Right ventricle myocardium superior (tissue), 1 donor: ENCODE measurements at places on chromosomes 4 and X.

GRCh38 chr4:53196882-53197771 lies 168.7 kb downstream of the SCFD2 start:
- no peak for DNase-seq

- DNase-seq: no peak
Measured at GRCh38 chrX:133676344-133677122, 261.2 kb upstream of the GPC4 start.

DNA sequence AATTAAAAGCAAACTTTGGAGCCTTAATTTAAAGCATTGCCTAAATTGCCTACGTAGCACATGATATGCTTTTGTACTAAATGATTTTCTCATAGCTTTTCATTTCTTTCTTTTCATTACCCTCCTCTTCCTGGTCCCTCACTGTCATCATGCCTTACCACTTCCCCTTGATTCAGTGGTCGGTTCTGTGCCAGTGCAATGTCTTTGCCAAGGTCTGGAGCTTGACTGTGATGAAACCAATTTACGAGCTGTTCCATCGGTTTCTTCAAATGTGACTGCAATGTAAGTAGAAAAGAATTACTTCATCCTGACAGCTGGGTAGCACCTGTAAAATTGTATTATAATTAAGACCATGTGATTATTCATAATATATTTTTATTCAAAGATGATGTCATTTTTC lies 72.5 kb downstream of the C4orf46 start:
- DNase-seq: no peak

GRCh38 chr4:67288964-67289363 lies 256.3 kb downstream of the CENPC start:
- no peak for DNase-seq

GRCh38 chr4:118983831-118984230 lies 95.2 kb downstream of the SYNPO2 start:
- DNase-seq: no peak

DNA sequence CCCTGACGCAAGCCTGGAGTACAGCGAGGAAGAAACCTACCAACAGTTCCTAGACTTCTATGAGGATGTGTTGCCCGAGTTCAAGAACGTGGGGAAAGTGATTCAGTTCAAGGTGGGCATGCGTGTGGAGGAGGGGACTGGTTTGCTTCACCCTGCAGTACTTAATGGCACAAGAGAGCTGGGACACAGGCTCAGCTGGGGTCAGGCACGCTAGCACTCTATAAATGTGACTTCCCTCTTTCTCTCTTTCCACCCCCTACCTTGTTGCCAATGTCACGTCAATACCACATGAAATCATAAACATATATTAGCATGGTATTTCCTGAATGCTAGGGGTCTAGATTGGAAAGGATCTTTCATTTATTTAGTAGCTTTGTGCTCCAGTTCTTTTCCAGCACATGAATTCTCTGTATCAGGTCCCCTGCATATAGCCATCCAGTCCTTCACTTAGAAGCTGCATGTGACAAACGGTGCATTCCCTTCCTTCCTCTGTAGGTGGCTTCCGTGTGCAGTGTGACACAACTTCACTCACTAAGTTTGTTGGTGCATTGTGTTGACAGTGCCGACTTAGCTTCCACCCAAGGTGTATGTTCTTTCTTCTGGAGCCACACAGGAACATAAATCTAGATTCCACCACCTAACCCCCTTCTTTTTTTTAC lies 25.6 kb downstream of the ZRSR2 start:
- DNase-seq: no peak

GRCh38 chrX:95911062-95911461 lies 773.6 kb upstream of the DIAPH2 start:
- DNase-seq: no peak

- DNase-seq: peak; percentile 47
Measured at GRCh38 chr4:152535360-152535902, 461 bp downstream of the FBXW7 start.

- no peak for DNase-seq
Measured at GRCh38 chrX:72461288-72461687, 111.4 kb downstream of the HDAC8 start.

- no peak for DNase-seq
Measured at GRCh38 chr4:159382856-159383561, 280.1 kb downstream of the RAPGEF2 start.

DNA sequence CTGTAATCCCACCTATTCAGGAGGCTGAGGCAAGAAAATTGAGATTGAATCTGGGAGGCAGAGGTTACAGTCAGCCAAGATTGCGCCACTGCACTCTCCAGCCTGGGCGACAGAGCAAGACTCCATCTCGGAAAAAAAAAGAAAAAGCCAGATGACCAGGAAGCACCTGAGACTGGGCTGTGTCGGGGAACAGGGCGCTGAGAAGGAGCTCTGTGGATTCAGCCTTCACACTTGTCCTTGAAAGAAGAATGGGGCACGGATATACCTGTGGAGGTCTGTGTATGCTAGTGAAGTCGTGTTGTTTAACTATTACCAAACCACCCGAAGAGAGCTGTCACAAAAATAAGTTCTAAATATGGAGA lies 39.3 kb upstream of the TADA2B start:
- DNase-seq: no peak

DNA sequence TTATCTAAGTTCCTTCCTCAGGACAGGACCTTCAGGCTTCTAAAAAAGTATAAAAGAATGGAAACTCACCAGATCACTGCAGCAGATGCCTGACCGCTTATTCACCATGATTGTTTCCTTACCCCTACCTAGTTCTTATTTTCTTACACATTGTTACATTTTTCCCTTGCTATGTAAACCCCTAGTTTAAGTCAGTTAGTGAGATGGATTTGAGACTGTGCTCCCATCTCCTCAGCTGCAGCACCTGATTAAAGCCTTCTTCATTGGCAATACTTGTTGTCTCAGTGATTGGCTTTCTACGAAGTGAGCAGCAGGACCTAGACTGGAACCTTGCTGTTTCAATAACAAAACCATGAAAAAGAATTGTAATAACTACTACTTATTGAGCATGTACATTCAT lies 4.7 kb downstream of the SPARCL1 start:
- no peak for DNase-seq

DNA sequence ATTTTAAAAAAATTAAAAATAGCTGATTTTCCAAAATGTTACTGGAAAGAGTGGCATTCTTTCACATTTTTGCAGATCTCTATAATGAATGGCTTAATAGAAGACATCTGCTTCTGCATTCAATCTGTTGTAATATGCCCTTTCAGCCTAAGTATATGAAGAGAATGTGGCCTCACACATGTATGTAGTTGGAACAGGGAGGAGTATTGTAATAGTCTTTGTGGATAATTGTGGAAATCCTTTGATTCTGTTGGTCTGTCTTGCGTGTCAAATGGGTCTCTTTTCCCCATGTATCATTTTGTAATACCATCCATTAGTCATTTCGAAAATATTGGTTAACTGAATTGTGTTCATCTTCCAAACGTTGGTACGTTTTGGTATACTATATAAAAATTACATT lies 11.6 kb downstream of the TXLNG start:
- DNase-seq: no peak

- no peak for DNase-seq
Measured at GRCh38 chrX:121322159-121322558, 274.7 kb downstream of the GLUD2 start.

DNA sequence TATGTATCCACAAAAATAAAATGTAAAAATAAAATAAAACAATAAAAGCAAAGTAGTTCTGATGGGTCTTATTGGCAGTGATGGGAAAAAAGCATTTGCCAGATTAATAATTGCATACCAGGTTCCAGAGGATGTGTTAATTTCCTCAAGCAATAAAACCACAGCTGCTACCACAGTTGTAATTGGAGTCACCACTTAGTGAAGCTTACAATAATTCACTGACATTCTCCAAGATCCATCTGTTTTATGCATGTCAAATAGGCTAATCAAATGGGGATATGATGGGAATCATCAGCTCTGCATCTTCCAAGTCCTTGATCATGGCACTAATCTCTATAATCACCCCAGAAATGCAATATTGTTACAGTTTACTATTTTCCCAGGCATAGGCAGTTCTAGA lies 123.5 kb upstream of the EMCN start:
- no peak for DNase-seq

DNA sequence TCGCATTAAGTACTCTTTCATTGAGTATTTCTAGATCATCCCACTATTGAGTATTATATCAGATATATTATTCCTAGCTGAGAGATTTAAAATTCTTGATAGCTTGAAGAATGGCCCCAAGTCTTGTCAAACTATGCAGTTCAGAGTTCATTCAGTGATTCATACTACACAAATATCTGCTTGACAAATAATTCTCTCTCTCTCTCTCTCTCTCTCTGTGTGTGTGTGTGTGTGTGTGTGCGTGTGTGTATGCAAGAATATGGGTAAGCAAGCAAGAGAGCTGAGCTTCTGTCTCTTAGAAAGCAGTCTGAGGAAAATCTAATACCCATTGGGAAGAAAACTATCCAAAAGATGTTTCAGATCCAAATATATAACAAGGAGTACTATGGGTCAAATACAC lies 142.0 kb downstream of the SLC10A7 start:
- DNase-seq: no peak

DNA sequence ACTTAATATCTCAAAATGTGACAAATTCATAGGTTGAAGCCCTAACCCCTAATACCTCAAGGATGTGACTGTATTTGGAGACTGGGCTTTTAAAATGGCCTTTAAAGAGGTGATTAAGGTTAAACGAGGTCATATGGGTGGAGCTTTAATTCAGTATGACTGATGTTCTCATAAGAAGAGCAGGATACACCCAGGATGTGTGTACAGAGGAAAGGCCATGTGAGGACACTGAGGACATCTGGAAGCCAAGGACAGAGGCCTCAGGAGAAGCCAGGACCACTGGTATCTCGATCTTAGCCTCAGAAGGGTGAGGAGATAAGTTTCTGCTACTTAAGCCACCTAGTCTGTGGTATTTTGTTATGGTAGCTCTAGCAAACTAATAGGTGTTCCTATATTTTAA lies 49.0 kb upstream of the SHISA3 start:
- DNase-seq: no peak

DNA sequence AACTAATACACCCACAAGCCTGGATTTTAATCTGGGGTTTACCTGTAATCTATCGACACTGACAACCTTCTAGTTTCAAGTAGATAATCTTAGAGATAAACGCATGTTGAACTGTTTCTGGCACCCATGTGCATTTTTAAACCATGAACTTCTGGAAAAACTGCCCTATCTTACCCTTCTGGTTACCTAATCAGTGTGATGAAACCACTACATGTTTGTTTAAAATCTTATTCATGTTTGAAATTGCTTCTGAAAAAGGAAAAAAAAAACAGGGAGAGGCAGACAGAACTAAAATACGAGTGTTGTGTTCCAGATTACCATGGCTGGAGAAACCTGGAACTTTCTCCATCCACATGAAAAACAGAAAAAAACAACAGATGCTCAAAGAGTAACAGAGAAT lies 139.3 kb downstream of the MID1IP1 start:
- no peak for DNase-seq

- DNase-seq: no peak
Measured at GRCh38 chr4:77236806-77237205, 79.8 kb downstream of the CCNG2 start.

- no peak for DNase-seq
Measured at GRCh38 chr4:145716200-145716599, 36.3 kb downstream of the C4orf51 start.

GRCh38 chrX:56986138-56986537 lies 9.2 kb downstream of the SPIN3 start:
- DNase-seq: no peak

DNA sequence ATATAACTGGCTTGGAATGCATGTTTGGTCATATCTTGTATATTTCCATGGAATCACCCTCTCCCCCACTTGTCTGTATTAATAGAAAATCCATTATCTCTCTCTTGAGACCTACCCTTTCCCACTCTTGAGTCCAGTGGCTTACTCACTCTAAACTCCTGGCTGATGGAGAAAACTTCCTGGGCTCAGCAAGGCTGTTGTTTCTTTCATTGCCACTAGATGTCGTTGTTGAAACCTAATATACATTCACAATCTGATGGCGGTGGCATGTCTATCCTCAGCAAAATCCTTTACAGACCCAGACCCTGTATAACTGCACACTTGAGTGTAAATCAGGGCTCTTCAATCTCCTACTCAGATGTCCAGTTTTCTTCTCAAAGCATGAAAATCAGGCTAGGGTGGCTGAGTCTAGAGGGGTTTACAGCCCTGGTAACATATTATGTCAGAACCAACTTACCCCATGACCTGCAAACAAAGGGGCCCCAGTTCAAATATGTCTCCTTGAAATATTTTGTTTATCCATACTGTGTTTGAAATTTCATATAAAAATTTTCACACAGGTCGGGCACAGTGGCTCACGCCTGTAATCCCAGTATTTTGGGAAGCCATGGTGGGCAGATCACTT lies 70.0 kb upstream of the FAM241A start:
- DNase-seq: no peak

DNA sequence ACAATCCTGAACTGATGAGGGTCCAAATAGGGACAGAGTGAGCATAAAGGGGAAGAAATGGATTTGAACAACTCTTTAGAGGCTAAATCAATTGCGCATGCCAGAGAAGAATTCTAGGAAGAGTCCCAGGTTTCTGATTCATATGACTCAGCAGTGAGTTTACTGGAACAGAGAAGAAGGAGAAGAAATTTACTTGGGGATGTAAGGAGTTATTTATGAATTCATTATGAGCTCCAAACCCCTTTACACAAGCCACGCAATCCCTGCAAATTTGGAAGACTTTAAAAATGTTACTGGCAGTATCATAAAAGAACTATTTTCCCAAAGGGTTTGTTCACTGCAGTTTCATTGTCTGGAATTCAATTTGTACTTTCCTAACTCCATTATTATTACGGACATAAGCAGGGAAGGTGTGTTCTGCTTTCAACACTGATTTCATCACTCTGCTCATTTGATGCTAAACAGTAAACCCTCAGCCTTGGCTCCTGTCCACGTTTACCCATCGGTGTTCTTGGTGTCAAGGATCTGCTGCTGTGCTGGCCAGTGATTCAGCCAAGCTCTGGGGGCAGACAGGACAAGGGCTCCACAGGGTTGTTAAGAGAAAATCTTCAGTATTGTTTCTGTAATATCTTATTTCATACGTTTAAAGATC lies 273.7 kb downstream of the HNRNPD start:
- DNase-seq: no peak

DNA sequence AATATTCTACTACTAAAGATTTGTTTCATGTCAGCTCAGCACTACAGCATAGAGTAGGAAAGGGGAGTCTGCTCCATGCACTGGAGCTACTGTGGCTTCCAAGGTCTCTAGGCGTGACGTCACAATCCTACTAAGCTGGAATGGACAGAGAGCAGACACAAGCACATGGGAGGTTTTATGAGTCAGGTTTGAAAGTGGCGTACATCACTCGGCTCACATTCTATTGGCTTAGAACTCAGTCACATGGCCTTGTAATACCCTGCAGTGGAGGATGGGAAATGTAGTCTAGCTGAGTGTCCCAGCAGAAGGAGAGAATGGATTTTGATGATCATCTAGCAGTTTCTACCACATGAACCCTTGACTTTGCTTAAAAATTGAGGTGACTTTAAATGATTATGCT lies 624.8 kb upstream of the ATOH1 start:
- DNase-seq: no peak

- no peak for DNase-seq
Measured at GRCh38 chrX:108736509-108737479, at the start of gene IRS4. TSS of gene IRS4 (minus strand) at chrX:108736563.

GRCh38 chr4:142697320-142697719 lies 148.8 kb downstream of the INPP4B start:
- DNase-seq: no peak

- DNase-seq: no peak
Measured at GRCh38 chr4:172986114-172986513, 182.5 kb upstream of the GALNT7 start.

- no peak for DNase-seq
Measured at GRCh38 chrX:13215729-13216128, 104.1 kb downstream of the ATXN3L start.
